AG20443 (cell line): ENCODE measurements at places on chromosomes 13 and 19.

- DNase-seq = peak; percentile 66
Observed at GRCh38 chr19:11152318-11153062, 3.1 kb downstream of the SPC24 start.

DNA sequence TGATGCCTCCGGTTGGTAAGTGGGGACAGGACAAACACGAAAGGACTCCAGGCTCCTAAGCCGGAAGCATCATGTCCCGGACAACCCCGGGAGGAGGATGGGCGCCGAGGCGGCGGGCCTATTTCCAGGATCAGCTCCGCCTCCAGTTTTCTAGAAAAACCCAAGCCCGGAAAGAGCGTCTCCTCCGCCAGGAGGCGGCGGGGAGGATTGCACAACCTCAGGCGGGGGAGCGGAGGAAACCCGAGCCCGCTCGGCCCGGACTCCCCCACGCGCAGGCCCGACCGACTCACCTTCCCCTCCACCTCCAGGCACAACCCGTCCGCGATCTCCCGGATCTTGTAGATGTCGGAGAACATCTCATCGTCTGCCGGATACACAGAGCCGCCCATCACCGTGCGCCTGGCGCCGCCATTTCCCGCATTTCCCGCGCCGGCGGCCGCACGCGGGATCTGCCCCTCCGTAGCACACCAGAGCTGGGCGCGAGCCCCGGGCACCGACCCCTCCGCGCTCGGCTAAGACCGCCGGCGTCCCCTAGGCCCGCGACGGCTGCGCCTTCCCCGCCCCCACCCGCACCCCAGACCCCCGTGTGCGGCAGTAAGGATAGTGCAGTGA, 455 bp downstream of the TPT1 start:
- DNase-seq = peak; percentile 85

DNA sequence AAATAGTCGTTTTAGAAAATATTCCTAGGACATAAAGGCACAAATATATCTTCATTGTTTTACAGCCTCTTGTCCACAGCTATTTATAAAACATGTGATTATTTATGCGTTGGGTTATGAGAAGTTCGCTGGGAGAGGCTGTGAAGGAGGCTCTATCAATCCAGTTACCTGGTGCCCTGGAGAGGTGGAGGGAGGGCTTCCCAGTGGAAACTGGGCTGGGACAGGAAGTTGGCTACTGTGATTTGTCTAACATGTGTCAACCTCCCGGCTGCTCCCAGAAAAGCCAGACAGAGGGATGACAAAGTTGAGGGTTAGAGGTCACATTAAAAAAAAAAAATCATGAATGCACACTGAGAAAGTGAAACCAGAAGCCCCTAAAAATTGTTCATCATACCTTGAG, 346.5 kb downstream of the ZNF536 start:
- DNase-seq = no peak

- no peak for DNase-seq
Observed at GRCh38 chr13:51802631-51803418, 1.1 kb downstream of the DHRS12 start.
